Left ventricle myocardium superior (tissue), 1 donor: ENCODE measurements at places on chromosomes 3 and 15. TPM values are rescaled to one million over a fixed set of nuclear protein-coding genes. Genes with fewer than 3 reads are reported as not detected.

The SPINK8 gene
- total RNA-seq = not detected

The GJD2 gene
- not detected for total RNA-seq

The STAB1 gene
- 69.7 TPM for total RNA-seq

The C3orf85 gene
- not detected for total RNA-seq

The MTFMT gene
- 20.4 TPM for total RNA-seq

The MDFIC2 gene
- total RNA-seq = not detected

The TGM4 gene
- not detected for total RNA-seq

The GNAI2 gene
- 137 TPM for total RNA-seq
